CD4-positive, alpha-beta T cell treated with Interleukin-10 for 1 hour (primary cell): ENCODE measurements at places on chromosomes 7 and 10.
A peak's percentile ranks its signal among the peaks of the same experiment; 100 is the strongest.

DNA sequence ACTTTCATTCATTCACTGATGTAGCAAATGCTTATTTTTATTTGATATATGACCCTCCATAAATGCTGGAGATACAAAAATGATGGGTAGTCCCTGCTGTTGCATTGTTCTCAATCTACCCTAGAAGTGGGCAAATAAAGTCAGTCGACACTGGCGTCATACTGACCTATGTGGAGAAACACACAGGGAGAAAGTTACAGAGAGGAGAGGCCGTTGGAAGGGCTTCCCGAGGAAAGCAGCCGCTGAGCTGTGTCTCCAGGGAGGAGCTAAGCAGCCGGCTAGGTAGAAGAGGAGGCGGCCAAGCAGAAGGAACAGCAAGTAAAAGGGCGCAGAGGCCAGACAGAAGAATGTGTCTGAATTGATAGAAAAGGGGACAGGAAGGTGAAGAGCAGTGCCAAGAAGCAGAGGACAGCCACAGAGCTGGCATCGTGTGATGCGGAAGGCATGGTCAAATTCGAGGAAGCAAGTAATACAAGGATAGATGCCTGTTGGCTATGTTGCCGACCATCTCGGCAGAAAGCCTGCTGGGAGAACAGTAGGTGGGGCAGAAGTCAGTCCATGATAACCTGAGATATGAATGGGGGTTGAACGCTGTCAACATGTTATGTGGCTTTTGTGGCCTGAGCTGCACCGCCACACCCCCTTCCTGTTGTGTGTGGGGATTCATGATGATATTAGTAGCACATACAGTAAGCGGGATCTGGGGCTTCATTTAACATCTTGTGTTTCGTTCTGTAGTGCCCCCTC lies 25.9 kb downstream of the ST8SIA6 start:
- peak; percentile 79 for DNase-seq

DNA sequence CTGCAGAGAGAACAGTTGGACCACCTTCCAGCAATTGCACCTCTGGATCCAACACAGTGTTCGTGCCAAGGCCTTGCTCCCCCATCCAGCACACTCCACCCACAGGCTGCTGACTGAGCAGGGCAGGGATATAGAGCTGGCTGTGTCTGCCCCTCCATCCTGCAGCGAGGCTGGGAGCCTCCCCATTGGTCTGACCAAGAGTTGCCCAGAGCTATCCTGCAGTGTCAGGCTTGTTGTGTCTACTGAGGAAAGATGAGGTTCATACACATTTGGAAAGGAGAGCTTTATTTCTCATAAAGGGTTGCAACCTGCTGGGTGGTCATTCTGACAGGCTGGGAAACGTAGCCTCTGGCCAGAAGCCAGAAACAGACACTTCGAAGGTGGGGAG lies 27.1 kb downstream of the PRF1 start:
- no peak for DNase-seq

DNA sequence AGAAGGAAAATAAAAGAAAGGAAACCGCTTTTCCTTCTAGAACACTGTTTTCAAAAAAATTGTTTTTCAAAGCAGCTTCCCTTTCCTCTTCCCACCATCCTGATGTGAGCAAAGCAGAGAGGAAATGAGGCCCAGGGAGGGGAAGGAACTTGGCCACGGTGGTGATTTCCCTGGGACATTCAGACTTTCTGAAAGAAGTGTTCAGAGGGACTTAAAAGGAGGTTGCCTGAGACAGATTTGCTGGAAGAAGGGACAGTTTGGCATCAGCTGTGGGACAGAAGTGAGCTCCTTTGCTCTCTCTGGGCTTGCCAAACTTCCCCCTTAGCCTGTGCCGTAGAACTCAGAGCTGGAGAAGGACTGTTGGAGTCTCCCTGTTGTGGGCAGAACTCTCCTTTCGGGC lies 30.3 kb downstream of the ADCYAP1R1 start:
- DNase-seq: no peak

DNA sequence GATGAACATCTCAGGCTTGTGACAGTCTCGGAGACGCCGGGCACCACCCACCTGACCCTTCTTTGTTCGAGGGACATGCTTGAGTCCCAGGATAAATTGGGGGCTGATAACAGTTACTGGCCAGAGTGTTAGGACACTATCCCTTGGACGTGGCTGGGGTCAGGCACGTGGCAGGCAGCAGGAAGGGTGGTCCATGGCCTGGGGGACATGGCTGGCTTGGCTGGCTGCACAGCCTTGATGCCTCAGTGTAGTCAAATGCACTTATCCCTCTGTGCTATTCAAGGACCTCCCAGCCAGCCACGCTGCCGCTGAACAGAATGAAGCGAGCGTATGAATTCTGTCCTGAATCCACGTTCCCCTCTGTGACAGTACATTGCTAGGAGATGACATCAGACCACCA lies 662.0 kb upstream of the FOXK1 start:
- no peak for DNase-seq

DNA sequence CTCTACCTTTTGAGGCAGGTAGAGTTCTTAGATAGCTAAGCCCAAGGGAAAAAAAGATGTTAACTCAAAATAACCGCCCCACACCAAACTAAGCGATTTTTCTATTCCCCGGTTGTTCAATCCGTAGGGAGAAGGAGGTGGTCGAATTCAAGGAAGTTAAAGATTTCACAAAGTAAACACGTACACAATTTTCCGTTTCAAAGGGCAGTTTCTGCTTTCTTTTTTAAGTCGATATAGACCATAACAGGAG lies 842 bp downstream of the KBTBD2 start:
- DNase-seq: no peak

DNA sequence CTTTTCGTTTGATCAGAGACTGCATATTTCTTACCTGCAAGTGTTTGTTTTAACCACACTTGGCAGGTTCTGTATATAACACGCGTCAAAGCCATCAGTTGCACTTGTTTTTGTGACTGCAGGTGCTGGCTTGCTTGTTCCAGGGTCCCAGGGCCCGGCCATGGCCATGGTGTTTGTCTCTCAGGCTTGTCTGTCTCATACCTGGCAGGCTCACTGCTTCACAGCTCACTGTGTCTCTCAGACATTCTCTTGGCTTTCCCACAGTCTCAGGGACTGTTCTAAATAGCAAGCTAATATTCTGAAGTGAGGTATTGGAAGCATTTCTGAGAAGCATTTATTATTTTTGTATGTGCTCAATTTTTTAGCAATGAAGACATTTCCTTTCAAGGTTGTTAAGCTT lies 46.9 kb downstream of the GPR141 start:
- DNase-seq: no peak
